CD4-positive, alpha-beta T cell treated with Interleukin-4 for 4 hours (primary cell): ENCODE measurements at places on chromosomes 1 and 21.

GRCh38 chr1:175176246-175176645 lies 16.3 kb downstream of the KIAA0040 start:
- no peak for DNase-seq

DNA sequence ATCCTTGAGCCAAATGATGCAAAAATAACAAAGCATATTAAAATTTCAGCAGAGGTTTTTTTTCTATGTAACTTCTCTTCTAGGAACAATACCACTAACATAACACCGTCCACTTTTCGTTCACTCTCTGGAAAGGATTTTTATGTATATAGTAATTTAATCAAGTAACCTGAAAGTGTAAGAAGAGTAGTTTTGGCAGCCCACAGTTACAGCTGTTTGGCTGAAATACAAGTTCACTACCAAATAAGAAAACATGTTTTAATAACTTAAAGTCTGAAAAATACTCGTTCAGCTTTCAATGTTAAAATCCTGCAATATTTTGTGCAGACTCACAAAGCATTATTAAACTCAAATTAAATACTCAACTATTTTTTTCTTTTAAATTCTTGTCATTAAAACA lies 896.8 kb upstream of the ADGRL4 start:
- DNase-seq, result no peak

- DNase-seq, result no peak
These were observed 65.8 kb downstream of the SYT2 start for GRCh38 chr1:202644219-202645096.

DNA sequence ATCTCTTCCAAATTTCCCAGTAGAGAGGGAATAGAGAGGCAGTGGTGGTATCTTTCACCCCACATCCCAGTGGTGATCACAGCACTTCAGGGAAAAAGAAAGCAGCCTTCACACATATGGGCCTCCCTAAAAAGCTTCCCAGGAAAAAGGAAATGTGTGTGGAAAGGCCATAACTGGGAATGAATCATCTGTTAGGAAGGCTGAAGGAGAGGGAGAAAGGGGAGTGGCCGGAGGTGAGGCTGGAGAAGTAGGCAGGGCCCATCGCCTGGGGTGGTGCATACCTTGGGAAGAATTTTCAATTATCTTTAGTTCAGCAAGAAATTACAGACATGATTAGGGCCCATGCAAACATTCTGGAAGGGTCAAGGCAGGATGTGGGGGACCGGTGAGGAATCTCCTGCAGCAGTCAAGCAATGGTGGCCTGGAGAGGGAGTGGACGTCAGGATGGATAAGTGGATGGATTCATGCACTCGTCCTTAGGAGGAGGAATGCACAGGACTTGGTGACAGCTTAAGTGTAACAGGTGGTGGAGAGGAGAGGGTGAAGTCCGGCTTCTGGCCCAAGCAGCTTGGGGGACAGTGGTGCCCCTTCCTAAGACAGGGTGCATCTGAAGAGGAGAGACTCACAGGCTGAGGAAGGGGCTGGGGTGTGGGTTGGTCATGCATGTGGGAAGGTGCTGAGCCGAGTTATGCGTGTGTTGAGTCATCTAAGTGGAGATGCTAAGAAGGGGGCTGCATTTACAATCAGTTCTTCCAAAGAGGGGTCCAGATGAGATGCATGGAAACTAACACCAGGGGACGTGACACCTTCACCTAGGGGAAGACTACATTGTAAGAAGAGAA lies 17.9 kb downstream of the HIVEP3 start:
- DNase-seq, result no peak

GRCh38 chr1:201742476-201742875 lies 86.5 kb upstream of the IPO9 start:
- DNase-seq, result no peak

DNA sequence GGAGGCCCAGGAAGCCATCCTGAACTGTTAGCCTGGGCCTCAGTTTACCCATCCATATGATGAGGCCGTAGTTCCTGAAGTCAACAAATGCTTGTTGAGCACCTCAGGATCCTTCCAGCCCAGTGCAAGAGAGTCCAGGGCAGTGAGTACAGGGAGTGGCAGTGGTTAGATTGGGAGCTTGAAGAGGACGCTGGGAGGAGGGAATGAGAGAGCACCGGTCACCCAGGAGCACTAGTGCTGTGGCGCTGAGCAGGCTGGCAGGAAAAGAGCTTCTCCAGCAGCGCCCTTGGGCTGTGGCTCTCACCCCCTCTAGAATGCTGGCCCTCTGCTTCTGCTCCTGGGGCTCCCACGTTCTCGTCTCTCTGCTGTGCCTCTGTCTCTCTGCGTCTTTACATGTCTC lies 10.2 kb upstream of the SSBP3 start:
- no peak for DNase-seq

- DNase-seq, result no peak
These were observed 51.8 kb downstream of the ST6GALNAC5 start for GRCh38 chr1:76919085-76919484.

GRCh38 chr1:152582647-152583046 lies 2.3 kb upstream of the LCE3D start:
- DNase-seq, result no peak

GRCh38 chr1:106360252-106360651 lies 696.2 kb upstream of the PRMT6 start:
- no peak for DNase-seq

- no peak for DNase-seq
These were observed 38.2 kb downstream of the CTNNBIP1 start for GRCh38 chr1:9871707-9872425.

- DNase-seq, result no peak
These were observed 159.1 kb upstream of the C8B start for GRCh38 chr1:57124768-57125446.

DNA sequence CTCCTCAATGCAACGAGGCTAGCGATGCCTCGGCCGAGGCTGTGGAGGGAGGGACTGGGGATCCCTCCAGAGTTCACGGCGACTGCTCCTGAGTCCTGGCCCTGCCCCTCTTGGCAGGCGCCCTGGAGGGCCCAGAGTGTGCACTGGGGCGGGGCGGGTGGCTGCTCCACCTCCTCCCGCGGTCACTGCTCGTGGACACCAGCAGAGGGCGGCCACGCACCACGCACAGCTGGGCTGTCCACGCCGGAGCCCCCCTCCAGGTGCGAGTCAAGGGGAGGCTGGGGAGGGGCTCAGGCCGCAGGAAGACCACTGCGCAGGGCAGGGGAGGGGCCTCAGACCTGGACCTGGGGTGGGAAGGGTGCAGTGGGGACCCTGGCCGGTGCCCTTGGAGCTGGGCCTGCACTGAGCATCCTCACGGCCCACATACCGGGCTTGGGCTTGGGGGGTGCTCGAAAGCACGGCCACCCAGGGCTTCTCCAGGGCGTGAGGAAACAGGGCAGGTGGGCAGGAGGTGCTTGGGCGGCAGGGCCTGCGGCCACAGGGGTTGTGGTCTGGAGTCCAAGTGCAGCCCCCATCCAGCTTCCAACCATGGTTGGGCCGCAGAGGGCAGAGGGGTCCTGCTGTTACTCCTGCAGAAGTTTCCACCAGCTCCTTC lies 20.6 kb upstream of the TTC34 start:
- no peak for DNase-seq

DNA sequence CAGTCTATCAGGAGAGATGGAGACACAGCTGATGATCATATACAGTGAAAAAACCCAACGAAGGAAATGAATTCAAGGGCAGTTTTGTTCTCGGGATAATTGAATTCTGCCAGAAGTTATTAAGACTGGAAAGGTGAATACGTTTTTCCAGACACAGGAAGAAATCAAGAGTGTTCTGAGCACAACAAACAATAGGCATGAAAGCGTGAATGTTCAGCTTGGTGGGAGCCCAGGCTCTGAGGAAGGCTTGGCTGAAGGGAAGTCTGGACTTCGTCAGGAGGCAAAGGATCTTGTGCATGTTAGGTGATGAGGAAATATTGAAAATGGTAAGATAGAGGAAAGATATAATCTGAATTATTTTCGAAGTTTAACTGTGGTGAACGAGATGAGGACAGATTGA lies 50.4 kb downstream of the CYYR1 start:
- DNase-seq, result no peak

DNA sequence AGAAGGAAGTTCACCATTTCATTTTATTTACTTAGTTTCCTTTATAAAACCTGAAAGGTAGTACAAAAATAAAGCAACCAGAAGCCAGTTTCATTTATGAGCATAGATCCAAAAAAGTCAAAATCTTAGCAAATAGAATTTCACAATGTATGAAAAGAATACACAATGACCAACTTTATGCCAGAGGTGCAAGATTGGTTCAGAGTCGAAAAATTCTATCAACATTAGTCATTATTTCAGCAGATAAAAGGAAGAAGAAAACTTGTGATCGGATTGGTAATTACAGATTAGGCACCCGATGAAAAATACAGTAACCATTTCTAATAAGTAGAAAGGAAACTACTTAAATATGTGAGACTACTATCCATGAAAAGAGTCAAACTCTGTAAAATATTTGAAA lies 89.1 kb downstream of the ITSN1 start:
- no peak for DNase-seq

GRCh38 chr1:16905868-16906702 lies 10.3 kb downstream of the RNU1-2 start:
- no peak for DNase-seq

- peak; percentile 30 for DNase-seq
These were observed 41.0 kb downstream of the MFSD2A start for GRCh38 chr1:39995973-39996393.

- DNase-seq, result peak; percentile 93
These were observed 18.3 kb downstream of the YARS1 start for GRCh38 chr1:32798679-32799416.

DNA sequence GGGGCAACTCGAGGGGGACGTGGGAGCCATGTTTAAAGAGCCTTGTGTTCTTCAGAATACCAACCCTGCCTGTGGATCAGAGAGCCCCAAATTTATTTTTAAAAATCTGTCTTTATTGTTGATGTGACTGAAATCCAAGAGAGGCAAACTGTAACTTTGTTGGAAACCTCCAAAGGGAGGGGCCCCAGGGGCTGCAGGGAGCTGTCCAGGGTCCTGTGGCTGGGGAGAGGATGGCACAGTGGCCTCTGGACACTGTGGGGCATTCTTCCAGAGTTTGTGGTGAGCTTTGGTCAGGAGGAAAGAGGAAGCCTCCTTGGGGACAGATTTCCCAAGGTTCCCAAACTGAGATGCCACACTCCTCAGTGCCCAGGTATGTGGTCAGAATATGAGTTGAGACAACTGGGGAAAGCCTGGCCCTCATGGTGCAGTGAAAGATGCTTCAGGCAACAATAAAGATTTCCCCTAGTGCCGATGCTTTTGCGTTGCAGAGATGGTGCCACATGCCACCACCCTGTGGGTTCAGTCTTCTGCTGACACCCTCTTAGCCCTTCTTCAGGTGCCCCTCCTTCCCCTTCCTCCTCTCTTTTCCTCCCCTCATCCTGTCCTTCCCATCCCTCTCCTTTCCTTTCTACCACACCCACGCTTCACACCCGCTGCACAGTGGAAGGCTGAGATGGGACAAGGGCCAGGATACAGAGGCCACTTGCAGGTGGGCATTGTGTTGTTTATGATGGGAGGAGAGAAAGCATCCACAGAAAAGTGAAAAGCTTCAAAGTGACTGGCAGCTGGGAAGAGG lies 122.1 kb downstream of the UCK2 start:
- DNase-seq, result no peak

DNA sequence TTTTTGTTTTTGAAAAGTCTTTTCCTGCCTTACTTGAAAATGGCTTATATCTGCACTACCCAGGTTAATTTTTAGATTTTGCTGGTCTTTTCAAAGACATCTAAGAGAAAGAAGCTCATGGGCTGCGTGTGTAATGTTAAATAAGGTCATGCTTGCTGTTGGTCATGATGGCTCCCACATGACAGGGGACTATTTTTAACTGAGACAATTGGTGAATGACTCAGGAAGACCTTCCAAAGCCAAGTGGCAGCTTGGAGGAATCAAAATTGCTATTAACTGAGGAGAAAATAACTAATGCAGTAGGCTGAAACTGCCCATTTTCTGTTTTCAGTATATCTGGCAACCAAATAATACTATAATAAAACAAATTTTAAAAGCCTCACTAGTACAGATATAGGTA lies 117.1 kb upstream of the SPAG17 start:
- no peak for DNase-seq

GRCh38 chr1:154960446-154961136 lies 991 bp downstream of the PYGO2 start:
- DNase-seq, result no peak

DNA sequence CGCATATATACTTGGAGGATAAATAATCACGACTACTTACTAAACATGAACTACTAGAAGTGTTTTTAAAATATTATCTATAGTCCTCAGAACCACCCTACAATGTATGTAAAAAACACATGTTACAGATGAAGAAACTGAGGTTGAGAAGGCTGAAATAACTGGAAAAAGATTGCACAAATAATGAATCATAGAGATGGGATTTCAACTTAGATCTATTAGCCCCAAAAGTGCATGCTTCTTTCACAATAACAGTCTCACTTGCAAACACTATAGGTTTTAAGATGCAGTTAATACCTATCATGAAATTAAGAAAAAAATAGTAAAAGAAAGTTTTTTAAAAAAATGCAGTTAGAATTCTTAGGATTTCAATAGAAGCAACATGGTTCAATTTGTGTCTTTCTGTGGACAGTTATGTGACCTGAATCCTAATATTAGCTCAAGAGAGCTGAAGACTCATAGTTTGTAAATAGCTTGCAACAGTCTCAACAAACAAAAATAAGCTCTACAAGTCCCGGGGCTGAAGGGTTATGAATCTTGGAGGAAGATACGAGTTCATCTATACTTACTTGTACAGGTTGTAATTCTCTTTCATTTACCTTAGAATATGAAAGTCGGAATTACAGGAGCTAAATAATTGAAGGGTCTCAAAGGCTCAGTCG lies 58.6 kb upstream of the NTPCR start:
- no peak for DNase-seq

DNA sequence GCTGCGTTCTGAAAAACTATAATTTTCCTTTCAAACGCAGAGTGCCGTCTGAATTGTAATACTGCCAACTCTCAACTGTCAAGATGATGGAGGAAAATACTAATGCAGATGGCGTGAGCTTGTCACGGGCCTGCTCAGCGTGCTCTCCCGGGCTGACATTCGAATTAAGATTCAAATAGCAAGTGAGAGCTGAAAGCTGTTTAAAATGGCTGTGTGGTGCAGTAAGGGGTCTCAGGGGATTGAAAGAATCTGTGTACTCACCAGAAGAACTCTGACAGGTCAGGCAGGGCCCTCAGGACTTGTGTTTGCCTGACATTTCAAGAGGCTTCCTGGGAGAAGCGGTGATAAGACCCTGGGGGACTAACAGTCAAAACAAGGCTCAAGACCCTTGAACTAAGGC lies 33.1 kb downstream of the ZMYND12 start:
- DNase-seq, result no peak
